ENCODE measurements at places on chromosomes 5 and 9. TPM values are rescaled to one million over a fixed set of nuclear protein-coding genes. Genes with fewer than 3 reads are reported as not detected.

GRCh38 chr9:83554278-83554677 is 16.1 kb upstream of the FRMD3 start:
- DNase-seq, result peak; percentile 68

DNA sequence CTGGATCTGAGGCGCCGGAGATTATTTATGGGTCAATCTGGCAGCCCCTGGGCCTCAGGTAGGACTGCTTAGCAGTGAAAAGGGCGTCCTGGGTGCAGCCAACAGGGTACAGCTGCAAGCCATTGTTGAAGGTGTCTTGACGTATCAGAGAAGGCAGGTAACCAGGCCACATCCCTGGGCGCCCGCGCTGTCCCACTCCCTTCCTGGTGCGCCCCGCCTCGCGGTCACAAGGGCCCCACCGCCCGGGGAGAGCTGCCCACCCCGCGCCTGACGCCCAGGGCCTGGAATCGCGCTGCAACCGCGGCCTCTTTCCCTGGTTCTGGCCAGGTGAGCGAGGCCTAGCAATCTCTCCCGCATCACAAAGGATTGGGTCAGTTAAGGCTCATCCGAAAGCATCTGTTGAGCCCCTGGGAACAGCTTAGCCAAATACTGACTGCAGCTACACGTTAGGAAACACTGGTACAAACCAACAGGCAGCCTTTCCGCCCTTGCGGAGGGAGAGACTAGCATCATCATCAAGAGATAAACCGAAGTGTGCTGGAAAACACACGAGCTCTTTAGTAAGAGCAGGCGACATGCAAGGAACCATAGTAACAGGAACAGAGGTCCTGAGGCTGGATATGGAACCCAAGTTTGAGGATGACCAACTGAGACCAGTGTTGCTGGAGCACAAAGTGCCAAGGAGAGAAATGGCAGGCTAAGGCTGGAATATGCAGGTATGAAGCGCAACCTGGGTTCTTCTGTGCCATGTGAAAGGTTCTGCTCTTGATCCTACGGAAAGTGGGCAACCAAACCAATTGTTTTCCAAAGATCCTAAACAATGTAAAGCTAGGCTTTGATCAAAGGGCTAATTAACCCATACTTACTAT is 3.6 kb downstream of the RPS23 start:
- no peak for DNase-seq

LVRN gene
- total RNA-seq, result 3.0 TPM

- DNase-seq, result no peak
These were observed 132.6 kb downstream of the MRPL36 start for GRCh38 chr5:1666812-1667588.

GRCh38 chr9:112852741-112853504 is 37.8 kb downstream of the SLC46A2 start:
- no peak for DNase-seq

GRCh38 chr9:97059626-97060025 is 20.7 kb upstream of the CTSV start:
- no peak for DNase-seq

DNA sequence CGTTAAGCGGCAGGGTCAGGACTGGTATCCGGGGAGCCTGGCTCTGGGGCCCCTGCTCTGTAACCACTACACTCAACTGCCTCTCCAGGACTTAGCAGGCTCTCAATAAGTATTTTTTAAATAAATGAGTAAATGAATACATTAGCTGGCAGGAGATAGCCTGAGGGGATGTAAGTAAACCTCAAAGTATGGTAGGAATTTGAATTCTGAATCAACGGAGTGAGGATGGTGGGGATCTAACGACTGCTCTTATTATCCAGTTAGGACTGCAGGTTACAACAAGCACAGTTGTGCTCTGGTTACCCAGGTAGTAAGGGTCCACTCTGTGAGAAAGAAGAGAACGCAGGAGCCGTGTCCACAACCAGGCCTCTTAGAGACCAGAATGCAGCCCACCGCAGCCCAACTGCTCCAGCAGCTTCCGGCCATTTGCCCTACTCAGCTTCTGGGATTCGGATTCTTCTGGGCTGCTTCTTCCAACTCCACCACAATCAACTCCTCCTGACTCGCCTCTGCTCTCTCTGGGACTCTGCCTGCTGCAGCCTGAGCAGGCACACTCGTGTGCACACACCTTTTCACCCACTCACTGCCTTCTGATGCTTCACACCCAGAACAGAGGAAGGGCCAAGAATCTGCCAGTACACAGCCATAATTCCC is 52.6 kb downstream of the MED27 start:
- DNase-seq, result no peak

FREM1 gene
- total RNA-seq, result 21.0 TPM

DNA sequence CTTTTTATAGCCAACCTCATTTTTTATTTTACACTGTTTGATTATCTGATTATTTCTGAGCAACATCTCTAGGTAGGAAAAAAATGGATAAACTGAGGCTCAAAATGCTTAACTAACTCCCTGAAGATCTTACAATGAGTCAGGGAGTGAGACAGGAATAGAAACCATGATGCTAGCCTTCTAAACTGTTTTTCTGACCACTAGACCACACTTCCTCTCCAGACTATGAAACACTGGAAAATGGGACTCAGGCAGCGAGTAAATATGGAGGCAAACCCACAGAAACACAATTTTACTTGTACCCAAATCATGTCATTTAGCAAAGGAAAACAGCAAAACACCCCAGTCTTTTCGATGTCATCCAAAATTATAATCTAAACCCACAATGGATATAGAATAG is 129.9 kb upstream of the ANKH start:
- DNase-seq, result no peak

GRCh38 chr9:97076238-97076637 is 37.3 kb upstream of the CTSV start:
- DNase-seq, result no peak

DNA sequence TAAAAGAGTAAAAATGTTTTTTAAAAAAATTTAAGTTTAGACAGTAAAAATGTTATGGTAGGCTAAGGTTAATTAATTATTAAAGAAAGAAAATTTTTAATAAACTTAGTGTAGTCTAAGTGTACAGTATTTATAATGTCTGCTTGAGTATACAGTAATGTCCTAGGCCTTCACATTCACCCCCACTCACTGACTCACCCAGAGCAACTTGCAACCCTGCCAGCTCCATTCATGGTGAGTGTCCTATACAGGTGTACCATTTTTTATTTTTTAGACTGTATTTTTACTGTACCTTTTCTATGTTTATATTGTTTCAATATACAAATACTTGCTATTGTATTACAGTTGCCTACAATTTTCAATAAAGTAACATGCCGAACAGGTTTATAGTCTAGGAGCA is 234.1 kb downstream of the AUH start:
- DNase-seq, result no peak

CCNO gene
- total RNA-seq, result not detected

DNA sequence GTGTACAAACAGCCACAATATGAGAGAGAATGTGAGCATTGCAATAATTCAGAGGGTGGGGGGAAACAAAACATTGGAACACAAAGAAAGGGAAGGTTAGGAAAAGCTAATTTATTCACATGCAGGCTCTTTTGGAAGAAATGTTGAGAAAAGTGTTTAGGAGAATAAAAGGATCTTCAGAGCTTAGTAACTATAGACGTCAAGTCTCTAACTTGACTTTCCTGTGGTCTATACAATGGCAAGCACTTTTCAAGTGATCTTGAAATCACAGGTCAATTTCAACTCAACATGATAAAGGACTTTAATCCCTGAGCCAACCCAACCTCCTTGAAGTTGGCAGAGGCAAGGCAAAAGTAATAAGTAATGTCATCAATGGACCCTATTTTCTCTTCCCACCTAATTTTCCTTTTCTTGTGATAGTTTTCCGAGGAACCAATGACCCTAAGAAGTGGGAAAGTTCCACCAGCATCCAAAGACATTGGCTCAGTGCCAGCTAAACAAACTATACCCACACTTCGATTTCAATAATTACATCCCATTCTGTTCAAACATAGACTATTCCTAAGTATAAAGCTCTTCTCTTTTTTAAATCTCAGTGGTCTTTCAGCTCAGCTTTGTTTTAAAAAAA is 23.7 kb downstream of the RFK start:
- DNase-seq, result no peak

SOX30 gene
- 0.55 TPM for total RNA-seq

GRCh38 chr5:142507531-142508372 is 178.1 kb downstream of the FGF1 start:
- no peak for DNase-seq

PPP3R2 gene
- not detected for total RNA-seq

- no peak for DNase-seq
These were observed 15.1 kb downstream of the PSAT1 start for GRCh38 chr9:78311886-78312524.

CDC20B gene
- not detected for total RNA-seq

FBXL17 gene
- 20.7 TPM for total RNA-seq

MYMK gene
- not detected for total RNA-seq

GRCh38 chr9:103483471-103484096 is 488.5 kb downstream of the CYLC2 start:
- no peak for DNase-seq

TMC1 gene
- 1.5 TPM for total RNA-seq

OR1B1 gene
- not detected for total RNA-seq

- DNase-seq, result no peak
These were observed 252.9 kb downstream of the MAN2A1 start for GRCh38 chr5:109942646-109943045.

GLRA1 gene
- not detected for total RNA-seq

ARL14EPL gene
- not detected for total RNA-seq

GRCh38 chr9:116152390-116152789 is 1.2 kb upstream of the PAPPA start:
- DNase-seq, result no peak

DNA sequence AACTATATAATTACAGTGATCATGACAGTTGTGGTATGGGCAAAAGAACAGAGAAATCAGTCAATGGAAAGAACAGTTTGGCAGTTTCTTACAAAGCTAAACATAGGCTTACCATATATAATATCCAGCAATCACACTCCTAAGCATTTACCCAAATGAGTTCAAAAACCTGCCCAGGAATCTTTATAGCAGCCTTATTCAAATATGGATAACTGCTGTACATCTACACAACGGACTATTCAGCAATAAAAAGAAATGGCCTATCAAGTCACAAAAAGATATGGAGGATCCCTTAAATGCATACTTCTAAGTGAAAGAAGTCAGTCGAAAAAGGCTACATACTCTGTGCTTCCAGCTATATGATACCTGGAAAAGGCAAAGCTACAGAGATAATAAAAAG is 36.6 kb downstream of the ERMP1 start:
- no peak for DNase-seq

Data from sigmoid colon (tissue), 7 donors.